ENCODE measurements at places on chromosomes 13 and 19.

GRCh38 chr13:100149389-100149788 lies 60.5 kb downstream of the PCCA start:
- DNase-seq = no peak

DNA sequence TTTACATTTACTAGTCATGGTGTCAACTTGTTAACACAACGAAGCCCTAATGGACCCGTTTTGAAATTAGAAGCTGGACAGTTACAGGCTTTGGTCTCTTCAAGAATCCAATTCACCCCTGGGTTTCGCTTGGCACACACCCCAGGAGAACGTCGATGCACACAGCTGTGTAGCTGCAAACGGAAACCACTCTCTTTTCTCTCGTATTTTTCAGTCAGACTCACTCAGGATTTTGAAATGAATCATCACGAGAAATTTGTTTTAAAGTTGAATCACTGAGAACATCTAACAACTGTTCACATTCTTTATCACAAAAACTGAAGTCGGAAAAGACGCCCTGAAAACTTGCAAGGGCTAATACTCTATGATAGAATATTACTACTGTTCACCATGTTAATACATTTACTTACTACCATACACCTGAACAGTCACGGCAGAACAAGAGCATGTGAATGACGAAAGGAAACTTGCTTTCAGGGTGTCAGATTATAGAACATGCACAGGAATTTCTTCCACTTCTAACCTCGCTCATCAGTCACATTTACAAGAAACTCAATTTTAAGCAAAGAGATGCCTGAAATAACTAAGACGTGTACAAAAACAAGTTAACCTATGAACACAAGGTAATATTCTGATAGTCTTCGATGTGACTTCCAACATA lies 4.7 kb downstream of the PNMA8A start:
- DNase-seq = no peak

GRCh38 chr19:5563935-5564612 lies 3.7 kb downstream of the TINCR start:
- DNase-seq = no peak

- DNase-seq = no peak
Observed at GRCh38 chr13:68588623-68589022, 1358.5 kb upstream of the PCDH9 start.

DNA sequence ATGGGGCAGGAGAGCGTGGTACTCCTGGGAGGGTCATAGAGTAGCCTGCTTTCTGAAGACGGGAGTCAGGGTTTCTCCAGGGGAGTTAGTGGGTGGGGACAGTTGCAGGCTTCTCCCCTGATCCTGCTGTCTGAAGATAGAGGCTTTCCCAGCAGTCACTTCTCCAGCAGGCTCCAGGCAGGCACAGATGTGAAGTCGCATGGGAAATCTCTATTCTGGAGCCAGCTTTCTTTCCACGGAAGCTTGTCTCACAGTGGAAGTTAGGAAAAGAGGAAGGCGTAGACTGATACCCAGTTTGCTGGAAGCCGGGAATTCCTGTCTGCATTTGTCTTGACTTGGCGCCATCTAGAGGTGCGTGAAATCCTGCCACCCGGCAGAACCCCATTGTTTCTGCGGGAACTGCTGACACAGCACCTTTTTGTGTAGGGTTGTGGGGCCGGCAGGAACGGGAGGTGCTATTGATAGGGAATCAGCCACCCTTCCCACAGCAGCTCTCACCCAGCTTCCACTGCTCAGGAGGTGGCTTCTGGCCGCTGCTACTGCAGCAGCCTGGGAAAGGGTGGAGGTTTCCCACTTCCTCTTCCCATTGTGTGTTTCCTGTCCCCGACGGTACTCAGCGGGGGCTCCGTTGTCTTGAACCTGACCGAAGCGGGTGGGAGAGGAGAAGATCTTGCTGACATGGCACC lies 28.5 kb upstream of the NPAS1 start:
- peak; percentile 84 for DNase-seq

DNA sequence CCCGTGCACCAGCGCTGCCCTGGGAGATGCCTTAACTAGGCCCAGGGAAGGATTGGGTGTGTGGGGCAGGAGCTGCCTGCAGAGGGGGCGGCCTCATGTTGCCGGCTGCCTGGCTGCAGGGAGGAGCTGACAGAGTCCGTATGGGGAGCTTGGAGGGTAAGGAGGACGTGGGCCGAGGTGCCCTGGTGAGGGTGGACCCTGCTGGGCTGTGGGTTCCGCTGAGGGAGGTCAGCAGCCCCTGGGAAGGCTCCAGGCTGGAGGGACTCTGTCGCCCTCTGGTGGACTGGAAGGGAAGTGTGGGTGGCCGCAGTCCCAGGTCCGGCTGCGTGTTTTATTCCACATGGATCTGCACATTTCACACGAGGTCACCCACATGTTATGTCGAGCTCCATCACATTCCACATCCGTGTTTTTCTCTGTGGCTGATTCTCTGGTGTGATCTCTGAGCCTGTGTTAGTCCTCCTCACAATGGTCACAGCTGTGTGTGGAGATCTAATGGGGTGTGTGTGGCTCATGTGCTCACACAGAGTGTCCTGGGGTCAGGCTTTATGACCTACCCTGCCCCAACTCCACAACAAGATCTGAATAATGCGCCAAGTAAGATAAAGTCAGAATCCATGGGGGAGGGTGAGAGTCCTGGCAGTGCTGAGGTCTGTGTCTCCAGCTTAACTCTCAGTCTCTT lies 1.8 kb upstream of the CEACAM8 start:
- peak; percentile 63 for DNase-seq

DNA sequence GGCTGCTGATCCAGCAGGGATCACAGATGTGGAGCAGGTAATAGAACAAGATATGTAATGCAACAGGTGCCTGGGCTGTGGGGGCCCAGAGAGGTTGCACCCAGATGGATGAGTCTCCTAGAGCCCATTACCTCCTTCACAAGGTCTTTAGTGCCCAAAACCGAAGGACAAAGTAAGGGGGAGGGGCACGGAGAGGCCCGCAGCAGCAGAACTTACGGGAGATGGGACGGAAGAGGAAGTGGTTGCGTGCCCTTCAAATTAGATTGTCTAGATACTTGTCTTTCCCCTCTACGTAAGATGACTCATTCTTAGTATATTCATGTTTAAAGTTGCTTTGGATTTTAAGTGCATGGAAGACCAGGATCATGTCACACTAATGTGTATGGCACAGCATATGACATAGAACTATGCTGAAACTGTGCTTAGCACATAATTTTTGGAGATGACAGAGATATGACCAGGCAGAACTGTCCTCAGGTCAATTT lies 5.7 kb upstream of the MRPS31 start:
- no peak for DNase-seq

GRCh38 chr19:19176950-19177349 lies 6.9 kb upstream of the MEF2B start:
- DNase-seq = no peak

GRCh38 chr19:29483944-29484581 lies 41.7 kb upstream of the VSTM2B start:
- DNase-seq = no peak

- no peak for DNase-seq
Observed at GRCh38 chr13:95176611-95177259, 124.5 kb downstream of the ABCC4 start.

DNA sequence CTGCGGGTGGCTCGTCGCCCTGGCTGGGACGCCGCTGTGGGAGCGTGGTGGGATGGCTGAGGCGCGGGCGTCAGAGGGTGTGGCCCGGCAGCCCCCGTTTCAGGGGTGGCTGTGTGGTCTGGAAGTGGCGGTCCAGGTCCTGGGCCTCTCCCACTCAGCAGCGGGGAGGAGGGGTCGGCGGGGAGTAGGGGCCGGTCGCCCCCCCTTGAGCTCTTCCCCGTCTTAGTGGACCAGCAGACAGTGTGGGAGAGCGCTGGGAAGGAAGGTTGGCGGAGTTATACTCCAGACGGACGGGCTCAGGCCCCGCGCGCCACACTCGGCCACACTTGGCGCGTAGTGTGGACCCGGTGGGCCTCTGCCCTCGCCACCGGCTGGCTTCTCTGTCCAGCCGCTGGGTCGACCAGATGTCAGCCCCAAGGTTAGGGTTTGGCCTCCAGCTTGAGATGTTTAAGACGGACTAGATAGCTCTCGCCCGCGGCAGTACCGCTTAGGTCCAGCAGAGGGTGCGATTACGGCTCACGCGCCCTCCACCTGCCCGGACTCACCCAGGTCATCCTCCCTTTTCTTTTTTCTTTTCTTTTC lies 21.7 kb upstream of the ZNF429 start:
- peak; percentile 0 for DNase-seq

DNA sequence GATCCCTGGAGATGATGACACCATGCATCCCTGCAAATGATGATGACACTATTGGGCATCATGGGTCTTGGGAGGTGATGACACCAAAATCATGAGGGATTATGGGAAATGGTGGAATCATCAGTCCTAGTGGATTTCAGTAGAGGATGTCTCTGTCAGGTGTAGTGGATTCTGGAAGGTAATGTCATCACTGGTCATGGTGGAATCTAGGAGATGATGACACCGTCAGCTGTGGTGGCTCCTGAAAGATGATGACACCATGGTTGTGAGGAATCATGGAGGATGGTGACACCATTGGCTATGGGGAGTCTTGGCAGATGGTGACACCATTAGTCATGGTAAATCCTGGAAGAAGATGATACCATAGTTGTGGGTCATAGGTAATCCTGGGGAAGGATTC lies 11.9 kb downstream of the SHISA7 start:
- DNase-seq = no peak

- DNase-seq = no peak
Observed at GRCh38 chr13:68254151-68254550, 1024.0 kb upstream of the PCDH9 start.

- no peak for DNase-seq
Observed at GRCh38 chr13:94480672-94481145, 1.2 kb upstream of the DCT start.

GRCh38 chr19:51513968-51514367 lies 12.4 kb upstream of the SIGLEC12 start:
- DNase-seq = no peak

DNA sequence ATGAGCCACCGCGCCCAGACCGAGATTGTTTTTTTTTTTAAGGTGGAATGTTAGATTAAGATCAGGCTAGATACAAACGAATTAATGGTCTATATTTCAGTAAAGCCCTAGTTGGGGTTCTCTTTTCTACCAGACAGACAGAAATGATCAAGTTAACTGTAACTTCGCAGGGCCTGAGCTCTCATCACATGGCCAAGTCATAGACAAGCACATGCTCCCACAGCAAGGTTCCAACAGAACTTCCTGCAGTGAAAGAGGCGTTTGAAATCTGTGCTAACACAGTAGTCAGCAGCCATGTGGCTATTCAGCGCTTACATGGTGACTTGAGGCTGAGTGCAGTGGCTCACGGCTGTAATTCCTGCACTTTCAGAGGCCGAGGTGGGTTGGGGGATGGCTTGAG lies 34.7 kb upstream of the SEMA6B start:
- DNase-seq = no peak

- no peak for DNase-seq
Observed at GRCh38 chr19:23098988-23099387, 17.8 kb upstream of the ZNF730 start.

DNA sequence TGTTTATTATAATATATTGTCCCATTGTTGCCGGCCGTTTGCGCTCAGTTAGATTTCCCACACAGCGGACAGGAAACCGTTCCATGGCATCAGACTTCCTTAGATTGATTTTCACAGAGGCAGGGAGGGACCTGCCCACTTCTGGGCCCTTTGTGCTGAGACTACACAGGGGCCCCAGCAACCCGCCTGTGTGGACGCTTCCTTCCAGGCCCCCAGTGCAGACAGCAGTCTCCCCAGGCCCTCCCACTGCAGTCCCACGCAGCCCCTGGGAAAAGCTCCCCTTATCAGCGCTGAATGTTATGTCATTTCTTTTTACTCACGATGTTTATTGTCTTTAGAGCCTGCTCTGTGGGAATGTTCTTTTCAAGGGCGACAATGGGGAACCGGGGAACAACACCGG lies 351.7 kb upstream of the ARGLU1 start:
- no peak for DNase-seq

DNA sequence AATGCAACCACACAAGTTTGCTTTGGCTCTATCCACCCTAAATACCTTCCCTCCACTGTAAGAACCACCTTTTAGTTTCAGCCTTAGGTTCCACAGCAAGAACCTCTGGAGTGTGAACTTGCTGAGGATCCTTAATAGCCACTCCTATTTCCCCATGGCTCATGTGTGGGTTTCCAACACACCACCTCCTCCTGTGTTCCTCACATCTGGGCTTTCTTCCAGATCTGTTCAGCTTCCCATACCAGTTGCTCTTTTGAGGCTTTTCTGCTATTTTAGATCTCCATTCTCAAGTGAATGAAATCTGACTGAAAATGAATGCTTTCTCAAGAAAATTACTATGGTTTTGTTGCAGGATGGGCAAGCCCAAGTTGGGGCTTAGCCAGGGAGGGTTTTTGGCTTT lies 104.8 kb upstream of the MIR17HG start:
- DNase-seq = no peak

- no peak for DNase-seq
Observed at GRCh38 chr13:110471156-110471832, 90.2 kb downstream of the RAB20 start.

- DNase-seq = no peak
Observed at GRCh38 chr13:95457294-95457693, 95.2 kb upstream of the CLDN10 start.

DNA sequence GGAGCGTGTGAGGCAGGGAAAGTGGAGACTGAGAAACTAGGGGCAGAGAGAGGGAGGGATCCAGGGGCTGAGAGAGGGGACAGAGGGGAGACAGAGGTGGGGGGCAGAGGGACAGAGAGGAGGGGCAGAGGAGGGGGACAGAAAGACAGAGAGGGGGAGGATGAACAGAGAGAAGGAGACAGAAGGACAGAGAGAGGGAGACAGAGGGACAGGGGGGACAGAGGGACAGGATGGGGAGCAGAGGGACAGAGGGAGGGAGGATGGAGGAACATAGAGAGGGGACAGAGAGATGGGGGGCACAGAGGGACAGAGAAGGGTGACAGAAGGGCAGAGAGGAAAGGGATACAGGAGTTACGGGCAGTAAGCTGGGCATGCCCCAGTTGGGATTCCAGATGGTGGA lies 14.7 kb upstream of the NANOS2 start:
- DNase-seq = no peak

- DNase-seq = peak; percentile 70
Observed at GRCh38 chr13:28000567-28000966, 12.1 kb upstream of the URAD start.

- no peak for DNase-seq
Observed at GRCh38 chr13:33261387-33262061, 24.0 kb downstream of the STARD13 start.

- peak; percentile 53 for DNase-seq
Observed at GRCh38 chr13:30615866-30616541, 1.7 kb upstream of the USPL1 start.

- no peak for DNase-seq
Observed at GRCh38 chr13:70162141-70162540, 53.9 kb upstream of the KLHL1 start.
